ENCODE measurements at places on chromosomes 4 and X.

DNA sequence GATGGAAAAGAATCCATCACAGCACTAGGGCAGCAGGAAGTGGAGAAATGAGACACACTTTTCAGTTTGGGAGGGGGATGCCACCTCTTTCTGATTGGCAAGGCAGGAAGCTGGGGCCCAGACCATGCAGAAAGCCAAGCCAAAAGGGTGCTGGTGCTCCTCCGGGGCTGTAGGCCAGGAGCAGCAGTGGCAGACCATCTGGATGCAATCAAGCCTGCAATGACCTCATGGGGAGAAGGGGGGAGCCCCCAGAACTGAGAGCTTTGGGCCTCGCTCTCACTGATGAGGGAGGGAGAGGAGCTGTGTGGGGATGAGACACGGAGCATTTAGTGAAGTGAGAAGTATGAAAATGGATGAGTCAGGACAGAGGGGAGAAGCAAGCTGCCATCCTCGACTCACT is 141.3 kb upstream of the NALF2 start:
- DNase-seq, result peak; percentile 72

DNA sequence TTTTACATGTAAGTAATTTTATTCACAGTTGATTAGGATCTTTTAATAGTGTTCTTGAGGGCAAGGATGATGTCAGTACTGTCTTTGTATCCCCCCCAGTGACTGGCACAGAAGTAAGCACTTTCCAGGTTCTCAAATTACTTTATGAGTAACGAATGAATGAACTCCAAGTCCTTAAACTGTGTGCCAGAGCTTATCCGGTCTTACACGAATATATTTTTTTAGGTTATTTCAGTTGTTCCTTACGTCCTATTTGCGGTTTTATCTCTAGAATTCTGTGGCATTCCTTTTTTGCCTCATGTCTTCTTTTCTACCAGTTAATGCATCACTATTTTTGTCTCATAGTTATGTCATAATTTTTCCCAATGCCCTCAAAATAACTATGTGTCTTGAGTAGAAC is 106.9 kb upstream of the MID1IP1 start:
- DNase-seq, result no peak

GRCh38 chrX:139787601-139788000 is 79.6 kb upstream of the MCF2 start:
- DNase-seq, result no peak

DNA sequence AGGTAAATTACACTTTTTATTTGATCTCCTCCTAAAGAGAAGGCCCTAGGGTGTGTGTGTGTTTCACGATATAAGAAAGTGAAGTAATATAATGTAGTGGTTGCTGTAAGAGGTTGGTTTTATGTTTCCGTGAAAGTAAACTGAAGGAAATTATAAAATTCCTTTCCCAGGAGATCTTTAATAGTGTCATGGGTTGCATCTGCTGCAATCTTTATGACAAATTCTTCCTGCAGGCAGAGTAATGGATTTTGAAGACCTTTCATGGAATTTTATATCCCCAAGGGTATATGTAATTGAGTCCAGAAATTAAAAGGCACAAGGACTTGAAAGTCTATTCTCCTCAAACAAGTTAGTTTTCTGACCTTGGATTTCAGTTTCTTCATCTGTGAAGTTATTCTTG is 538.6 kb downstream of the ANKRD50 start:
- no peak for DNase-seq

DNA sequence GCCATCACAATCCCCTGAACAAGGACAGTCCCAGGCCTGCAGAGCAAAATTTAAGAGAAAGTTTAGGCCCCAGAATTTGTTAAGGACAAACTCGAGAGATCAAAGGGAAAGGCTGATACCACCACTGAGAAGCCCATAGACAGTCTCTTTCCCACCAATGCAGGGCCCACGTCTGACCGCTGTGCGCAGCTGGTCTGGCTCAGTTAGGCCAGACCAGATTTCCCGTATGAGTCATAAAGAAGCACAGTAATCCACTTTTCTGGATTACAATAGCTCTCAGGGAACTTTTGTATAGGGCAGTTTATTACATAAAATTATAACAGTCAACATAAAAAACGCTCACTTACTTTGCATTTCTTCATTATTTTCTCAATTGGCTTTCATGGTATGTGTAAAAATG is 259.5 kb downstream of the RCHY1 start:
- no peak for DNase-seq

DNA sequence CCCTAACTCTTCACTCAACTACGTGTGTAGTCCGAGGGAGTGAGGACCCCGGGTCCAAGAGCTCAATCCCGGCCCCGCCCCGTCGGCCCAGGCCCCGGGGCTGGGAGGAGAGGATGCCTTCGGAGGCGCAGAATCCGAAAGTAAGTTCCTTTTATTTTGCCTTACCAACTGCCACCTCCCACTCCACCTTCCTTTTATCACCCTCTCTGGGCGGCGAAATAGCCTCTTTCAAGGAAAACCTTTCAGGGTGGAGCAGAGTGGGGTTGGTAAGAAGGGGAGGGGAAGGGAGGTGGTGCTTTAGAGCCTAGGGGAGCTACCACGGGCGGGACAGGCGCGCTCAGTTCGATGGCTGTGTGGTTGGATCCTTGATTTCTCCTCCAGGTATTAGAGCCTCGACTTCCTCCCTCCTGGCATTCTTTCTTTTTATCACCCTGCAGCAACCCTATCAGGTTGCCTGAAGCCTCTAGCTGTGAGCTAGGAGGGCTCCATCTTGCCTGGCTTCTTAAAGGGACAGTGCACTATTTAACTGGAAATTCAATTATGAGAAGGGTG is 191.2 kb downstream of the RRAGB start:
- DNase-seq, result no peak

GRCh38 chr4:31613946-31614623 is 893.9 kb downstream of the PCDH7 start:
- no peak for DNase-seq

GRCh38 chr4:128394778-128395177 is 107.2 kb upstream of the PGRMC2 start:
- no peak for DNase-seq

DNA sequence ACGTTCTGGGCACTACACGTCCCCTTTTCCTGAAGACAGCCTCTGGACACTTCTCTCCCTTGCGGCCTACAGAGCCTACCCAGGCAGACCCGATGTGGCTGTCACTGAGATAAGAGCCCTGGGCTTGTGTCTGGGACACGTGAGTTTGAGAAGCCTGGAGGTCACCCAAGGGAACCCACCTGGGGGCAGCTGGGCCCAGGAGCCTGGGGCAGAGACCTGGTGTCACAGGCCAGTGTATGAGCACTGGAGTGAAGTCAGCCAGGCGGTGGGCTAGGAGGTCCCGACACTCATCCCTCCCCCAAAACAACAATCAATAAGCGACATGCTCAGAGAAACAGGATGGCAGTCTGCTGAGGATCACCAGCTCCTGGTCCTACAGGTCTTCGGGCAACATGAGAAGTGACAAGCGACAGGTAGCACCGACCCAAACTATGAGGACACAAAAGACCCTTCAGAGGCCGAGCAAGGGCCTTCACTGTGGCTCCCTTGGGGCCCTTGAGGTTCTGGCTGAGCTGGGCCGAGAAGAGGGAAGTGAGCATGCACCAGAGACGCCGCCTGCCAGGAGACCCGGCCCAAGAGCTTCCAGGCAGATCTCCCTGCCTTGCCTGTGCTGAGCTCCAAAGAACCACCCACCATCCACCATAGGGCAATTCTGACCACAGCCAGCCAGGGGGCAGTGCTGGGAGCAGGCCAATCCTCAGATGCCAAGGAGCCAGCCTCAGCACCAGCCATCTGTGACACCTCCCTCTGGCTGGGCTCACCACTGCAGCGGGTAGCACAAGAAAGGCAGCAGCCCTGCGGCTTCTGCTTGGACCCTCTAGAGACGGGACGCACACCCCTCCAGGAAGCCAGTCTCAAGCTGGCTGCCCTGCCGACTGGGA is 11.0 kb upstream of the DUSP9 start:
- DNase-seq, result peak; percentile 9

DNA sequence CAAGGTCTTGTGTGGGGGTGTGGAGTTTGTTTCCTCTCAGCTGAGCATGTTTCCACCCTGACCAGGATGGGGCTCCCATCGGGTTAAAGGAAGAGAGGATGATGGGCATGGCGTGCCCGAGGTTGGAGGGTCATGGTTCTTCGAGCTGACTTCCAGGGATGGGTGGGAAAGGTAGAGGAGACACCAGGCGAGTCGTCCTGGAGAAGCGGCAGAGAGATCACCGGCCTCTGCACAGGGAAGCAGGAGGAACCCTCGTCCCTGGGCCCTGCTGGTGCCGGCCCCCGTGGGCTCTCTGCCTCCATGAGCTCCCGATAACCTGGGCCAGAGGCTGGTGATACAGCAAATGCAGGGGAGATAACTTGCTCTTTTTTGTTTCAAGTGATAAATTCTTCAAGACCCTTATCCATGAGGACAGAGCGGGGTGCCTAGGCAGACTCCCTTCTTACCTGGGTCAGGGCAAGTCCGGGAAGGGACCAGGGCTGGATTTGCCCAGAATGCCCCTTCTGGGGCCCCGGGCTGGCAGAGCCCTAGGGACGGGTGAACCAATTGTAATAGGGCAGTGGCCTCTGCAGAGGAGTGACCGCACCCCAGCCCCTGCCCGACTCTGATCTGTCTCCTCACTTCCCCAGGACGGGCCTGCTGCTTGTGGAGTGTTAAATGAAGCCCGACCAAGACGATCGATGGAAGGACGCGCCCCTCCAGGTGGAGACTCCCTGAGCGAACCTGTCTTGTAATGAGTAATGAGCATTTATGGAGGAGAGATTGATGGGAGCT is 63.0 kb downstream of the CPZ start:
- no peak for DNase-seq

GRCh38 chrX:97616883-97617530 is 733.3 kb downstream of the RPA4 start:
- DNase-seq, result no peak

GRCh38 chr4:170736710-170737109 is 647.0 kb upstream of the AADAT start:
- DNase-seq, result no peak

DNA sequence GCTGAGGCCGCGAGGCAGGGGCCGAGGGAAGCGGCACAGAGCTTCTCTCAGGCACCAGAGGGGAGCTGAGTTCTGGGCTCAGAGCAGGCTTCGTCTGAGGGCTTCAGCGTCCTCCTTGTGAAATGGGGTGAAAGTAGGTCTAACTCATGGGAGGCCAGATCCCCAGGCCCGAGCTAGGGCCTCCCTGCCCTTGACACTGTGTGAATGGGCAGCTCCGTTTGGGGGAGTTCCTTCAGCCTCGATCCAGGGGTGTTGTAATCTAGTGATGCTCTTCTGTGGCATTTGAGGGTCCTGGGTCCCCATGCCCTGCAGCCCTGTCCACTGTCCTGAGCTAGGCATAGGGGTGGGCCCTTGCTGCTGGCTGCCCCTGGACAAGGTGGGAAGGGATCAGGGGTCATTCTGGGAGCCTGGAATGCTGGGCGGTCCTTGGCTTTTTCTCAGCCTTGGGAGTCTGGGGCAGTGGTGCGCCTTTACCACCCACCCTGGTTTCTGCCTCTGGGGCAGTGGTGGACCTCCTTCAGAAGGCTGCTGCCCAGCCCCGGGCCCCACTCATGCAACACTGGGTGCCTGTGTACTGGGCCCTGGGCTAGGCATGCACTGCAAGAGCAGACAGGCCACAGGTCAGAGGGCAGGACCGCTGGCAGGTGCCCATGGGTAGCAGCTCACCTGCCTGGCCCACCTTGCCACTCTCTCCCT is 4.1 kb downstream of the SH3BP2 start:
- DNase-seq, result peak; percentile 13

DNA sequence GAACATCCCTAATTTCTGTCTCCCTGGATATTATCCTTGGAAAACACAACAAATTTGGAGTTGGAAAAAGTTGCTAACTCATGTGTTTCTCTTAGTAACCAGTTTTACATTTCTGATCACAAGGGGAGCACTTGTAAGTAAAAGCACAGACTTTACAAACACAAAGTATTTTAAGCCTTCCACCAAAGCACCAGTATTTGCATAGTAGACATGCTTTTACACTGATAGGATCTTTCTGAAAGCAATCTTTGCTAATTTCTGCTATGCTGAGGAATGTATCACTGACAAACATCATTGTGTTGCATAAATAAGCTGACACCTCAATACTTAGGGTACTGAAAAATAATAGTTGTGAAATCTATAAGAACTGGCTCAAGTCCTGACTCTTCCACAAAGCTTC is 100.6 kb downstream of the MID1 start:
- no peak for DNase-seq

DNA sequence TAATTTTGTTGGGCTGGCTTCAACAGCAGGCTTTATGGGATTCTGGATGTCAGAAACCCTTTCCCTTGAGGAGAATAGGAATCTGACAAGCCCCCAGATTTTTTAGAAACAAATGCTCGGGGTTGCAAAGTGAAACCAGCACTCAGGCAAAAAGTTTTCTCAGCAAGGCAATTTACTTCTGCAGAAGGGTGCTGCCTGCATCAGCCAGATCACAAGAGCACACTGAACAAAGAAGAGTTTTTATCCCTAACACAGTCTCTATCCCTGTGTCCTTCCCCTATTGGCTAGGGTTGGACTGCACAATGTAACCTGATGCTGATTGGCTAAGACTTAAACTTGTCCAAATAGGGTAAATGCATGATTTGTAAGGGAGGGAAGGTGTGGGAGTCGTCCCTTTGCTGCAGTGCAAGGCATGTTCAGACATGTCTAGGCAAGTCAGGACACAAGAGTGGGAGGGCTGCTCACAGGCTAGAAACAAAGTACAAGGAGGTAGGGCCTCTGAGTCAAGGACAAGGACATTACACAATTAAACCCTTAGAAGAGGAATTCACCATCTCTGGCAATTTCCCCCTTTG is 175.8 kb downstream of the CCNG2 start:
- DNase-seq, result no peak

- no peak for DNase-seq
Measured at GRCh38 chr4:157521906-157522305, 301.4 kb downstream of the GRIA2 start.

DNA sequence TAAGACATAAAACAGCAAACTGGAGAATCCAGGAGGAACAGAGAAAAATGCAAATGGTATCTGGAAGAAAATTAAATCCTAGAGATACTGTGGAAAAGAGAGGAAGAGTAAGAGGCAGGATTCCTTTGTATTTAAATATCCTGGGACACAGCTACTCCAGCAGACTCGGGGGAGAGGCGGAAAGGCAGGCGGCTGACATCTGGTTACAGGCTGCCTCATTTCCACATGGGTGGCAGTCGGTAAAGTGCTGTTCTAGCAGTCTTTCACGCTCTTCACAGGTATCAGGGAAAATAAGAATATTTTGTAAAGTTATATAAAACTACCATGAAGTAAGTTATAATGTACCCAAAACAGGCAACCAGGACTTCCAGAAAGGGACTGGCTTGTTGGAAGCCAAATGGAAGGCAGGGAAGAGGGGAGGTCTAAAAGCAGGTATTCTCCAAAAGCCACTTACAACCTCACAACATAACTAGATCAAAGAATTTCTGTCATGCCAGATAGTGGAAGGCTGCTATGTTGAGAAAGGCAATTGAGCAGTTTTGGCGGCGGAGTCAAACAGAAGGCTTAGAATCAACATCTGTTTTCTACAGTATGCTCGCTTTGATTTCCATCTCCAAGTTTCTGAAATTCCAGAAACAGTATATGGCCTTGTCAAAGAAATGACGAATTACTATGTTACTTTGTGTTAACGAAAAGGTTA is 1.3 kb upstream of the TIGD2 start:
- DNase-seq, result no peak

DNA sequence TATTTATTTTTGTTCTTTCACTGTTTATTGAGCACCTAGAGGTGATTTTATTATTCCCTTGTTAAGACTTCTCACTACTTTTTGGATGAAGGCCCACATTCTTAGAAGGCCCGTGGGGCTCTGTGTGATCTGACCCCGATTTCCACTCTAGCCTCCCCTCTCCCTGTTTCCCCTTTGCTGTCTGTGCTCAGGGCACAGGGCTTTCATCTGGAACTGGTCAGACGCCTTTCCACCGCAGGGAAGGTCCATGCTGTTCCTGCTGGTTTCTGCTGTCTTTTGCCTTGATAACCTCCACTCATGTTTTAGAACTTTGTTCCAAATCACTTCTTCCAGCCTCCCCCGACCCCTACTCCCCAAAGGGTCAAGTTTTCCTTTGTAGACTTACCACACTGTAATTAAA is 31.3 kb upstream of the ANAPC4 start:
- no peak for DNase-seq

Data from uterus (tissue), 4 donors.